ENCODE measurements at places on chromosomes 6 and 20.

DNA sequence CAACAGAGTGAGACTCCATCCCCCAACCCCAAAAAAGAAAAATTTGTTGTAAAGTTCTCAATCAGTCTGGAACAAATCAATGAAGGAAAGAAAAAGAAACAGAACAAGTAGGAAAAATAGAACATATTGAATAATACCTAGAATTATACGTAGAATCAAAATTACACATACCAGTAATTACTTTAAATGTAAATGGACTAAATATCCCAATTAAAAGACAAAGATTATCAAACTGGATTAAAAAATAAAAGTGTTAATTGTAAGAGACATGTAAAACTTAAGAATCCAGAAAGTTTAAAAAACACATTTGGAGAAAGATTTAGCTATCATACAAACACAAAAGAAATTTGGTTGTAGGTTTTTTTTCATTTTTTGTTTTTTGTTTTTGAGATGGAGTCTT, 12.3 kb upstream of the CDYL start:
- H3K4me3 ChIP-seq = no peak overlapping the region
- no peaks in the 10 kb centered on the region for H3K36me3 ChIP-seq
- H3K27ac ChIP-seq = no peak overlapping the region
- H3K4me1 ChIP-seq = no peaks in the 10 kb centered on the region
- H3K27me3 ChIP-seq = no peaks in the 10 kb centered on the region
- DNase-seq = no peak

DNA sequence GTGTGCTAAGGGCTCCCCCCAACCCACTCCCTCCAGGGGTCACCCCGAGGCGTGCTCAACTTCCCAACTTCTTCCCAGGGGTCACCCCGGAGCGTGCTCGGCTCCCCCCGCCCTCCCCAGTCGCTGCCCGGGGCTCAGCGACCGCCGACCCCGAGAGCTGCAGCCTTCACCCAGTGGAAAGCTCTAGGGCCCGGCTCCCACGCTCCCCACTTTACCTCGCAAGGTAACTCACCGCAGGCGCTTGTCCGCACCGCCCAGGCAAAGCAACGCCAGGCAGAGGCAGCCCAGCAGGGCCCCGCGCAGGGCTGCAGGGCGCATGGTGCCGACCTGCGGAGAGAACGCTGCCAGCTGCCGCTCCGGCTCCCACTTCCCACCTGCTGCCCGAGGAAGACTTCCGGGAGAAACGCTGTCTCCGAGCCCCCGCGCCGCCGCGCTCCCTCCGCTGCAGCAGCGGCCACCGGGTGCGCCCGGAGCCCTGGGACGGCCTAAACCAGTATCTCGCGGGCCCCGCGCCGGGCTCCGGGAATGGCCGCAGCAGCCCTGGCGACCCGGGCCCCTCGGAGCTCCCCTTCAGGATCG, 396 bp downstream of the RNASET2 start:
- H3K4me3 ChIP-seq = peak overlapping the region; percentile 65
- H3K27me3 ChIP-seq = no peaks in the 10 kb centered on the region
- H3K36me3 ChIP-seq = peaks cover 11% of the 10 kb centered on the region
- DNase-seq = no peak
- peaks cover 25% of the 10 kb centered on the region for H3K4me1 ChIP-seq
- H3K27ac ChIP-seq = no peak overlapping the region

GRCh38 chr6:13076575-13076974, 251.8 kb downstream of the TBC1D7 start:
- no peak overlapping the region for H3K27ac ChIP-seq
- H3K4me3 ChIP-seq = no peak overlapping the region
- DNase-seq = no peak
- no peaks in the 10 kb centered on the region for H3K36me3 ChIP-seq
- H3K27me3 ChIP-seq = no peaks in the 10 kb centered on the region

DNA sequence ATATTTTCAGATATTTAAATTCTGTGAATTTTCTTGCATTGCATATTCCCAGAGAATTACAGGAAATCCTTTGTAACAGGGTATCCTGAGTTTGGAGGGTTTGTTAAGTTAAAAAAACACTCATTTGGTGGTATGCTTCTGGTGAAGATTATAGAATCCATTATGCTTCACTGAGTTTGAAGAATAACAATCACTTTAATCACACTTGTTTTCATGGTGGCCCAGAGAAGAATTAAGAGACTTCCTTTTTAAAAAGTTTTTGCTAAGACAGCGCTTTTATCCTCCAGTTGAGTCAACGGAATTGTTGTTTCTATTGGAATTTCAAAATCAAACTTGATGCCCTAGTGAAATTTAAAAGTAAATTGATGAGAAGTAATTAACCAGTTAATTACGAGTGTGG, 17.4 kb downstream of the PLEKHG1 start:
- no peaks in the 10 kb centered on the region for H3K36me3 ChIP-seq
- peak overlapping the region; percentile 40 for H3K27ac ChIP-seq
- H3K4me1 ChIP-seq = peaks cover 2% of the 10 kb centered on the region
- H3K4me3 ChIP-seq = no peak overlapping the region

- H3K4me3 ChIP-seq = no peak overlapping the region
- no peaks in the 10 kb centered on the region for H3K27me3 ChIP-seq
- peaks cover 23% of the 10 kb centered on the region for H3K36me3 ChIP-seq
- no peaks in the 10 kb centered on the region for H3K4me1 ChIP-seq
- no peak overlapping the region for H3K27ac ChIP-seq
- DNase-seq = no peak
Measured at GRCh38 chr20:23371496-23371895, 9.5 kb downstream of the GZF1 start.

DNA sequence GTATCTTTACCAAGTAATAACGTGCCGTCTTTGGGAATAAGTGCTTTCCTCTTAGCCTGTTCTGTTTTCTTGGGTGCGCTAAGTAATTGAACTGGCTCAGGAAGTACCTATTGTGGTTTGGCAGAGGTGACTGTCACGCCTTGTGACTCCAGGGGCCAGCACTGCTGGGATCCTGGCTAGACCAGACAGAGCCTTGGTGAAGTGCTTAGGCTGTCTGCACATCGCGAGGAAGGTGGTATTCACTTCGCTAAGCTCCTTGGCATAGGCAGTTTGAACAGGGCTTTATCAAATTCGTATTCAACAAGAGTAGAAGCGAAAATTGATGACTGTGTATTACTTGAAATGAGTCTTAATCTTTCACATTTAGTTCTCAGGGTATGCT, 17.6 kb downstream of the PRDM1 start:
- no peak for DNase-seq
- no peaks in the 10 kb centered on the region for H3K4me1 ChIP-seq
- peaks cover 5% of the 10 kb centered on the region for H3K36me3 ChIP-seq

DNA sequence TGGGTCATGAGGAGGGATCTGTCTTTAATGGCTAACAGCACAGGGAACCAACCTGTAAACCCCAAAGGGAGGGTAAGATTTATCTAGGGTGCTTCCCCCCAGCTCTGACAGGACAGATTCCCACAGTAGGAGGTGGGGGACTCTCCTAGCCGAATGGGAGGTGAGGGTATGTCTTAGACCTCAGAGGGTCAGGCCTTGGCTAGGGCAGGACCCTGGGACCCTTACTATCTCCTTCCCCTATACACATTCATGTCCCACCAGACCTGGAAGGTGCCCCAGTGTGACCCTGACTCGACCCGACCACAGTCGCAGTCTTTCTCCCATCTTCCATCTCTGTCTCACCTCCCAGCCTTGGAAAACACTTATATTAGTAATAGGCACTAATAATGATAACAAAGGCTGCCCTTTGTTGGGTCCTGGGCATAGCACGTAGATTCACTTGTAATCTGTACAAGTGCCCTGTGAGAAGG, 36.8 kb downstream of the VEGFA start:
- no peak for DNase-seq
- H3K27ac ChIP-seq = no peak overlapping the region
- no peaks in the 10 kb centered on the region for H3K27me3 ChIP-seq
- no peak overlapping the region for H3K4me3 ChIP-seq
- H3K36me3 ChIP-seq = no peaks in the 10 kb centered on the region

- H3K27ac ChIP-seq = peak within 1 kb of the TSS; percentile 65
- H3K4me1 ChIP-seq = no peaks in the 10 kb centered on the region
- H3K27me3 ChIP-seq = no peaks in the 10 kb centered on the region
- no peak within 1 kb of the TSS for H3K4me3 ChIP-seq
- peaks cover 25% of the 10 kb centered on the region for H3K36me3 ChIP-seq
Measured at GRCh38 chr20:56411759-56412472, at the start of gene CASS4. Gene CASS4 (plus strand): TSS chr20:56412260. CDS start chr20:56412459, 199 bp downstream.

GRCh38 chr20:62356589-62357186, 10.4 kb downstream of the LAMA5 start:
- peaks cover 89% of the 10 kb centered on the region for H3K36me3 ChIP-seq
- H3K4me3 ChIP-seq = no peak overlapping the region
- peak overlapping the region; percentile 82 for H3K27ac ChIP-seq
- DNase-seq = no peak

DNA sequence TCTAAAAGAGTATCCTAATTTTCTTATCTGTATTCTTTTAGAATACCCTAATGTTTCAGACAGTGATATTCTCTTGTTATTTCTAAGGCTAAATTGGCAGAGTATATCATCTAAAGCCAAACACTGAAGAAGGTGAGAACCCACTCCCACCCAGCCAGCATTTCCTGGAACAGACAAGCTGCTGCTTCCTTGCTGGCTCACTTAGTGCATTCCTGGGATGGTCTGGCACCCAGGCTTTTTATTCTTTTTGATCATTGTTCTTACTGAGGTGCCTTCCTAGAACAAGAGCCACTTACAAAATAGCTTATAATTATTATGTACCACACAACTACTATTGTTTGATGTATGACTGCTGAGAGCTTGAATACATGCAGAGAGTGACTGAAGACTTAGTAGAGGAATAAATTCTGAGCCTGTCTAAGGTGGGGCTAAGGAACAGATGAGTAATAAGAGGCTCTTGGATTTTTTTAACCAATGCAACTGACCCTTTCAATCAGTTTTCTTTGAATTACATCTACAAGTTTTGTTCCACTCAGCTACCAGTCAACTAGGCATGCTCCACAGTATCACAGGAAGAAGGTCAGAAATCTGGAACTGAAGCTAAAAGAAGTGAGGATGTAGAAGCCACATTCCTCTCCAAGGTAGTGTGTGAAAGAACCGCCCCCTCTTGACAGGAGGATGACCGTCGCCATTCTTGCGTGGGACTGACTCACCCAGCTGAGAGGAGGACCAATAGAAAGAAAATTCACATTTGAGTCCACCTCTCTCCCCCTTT, 30.1 kb downstream of the PRPH2 start:
- no peaks in the 10 kb centered on the region for H3K27me3 ChIP-seq
- peaks cover 38% of the 10 kb centered on the region for H3K36me3 ChIP-seq
- no peak overlapping the region for H3K27ac ChIP-seq
- no peak for DNase-seq
- H3K4me1 ChIP-seq = no peaks in the 10 kb centered on the region

DNA sequence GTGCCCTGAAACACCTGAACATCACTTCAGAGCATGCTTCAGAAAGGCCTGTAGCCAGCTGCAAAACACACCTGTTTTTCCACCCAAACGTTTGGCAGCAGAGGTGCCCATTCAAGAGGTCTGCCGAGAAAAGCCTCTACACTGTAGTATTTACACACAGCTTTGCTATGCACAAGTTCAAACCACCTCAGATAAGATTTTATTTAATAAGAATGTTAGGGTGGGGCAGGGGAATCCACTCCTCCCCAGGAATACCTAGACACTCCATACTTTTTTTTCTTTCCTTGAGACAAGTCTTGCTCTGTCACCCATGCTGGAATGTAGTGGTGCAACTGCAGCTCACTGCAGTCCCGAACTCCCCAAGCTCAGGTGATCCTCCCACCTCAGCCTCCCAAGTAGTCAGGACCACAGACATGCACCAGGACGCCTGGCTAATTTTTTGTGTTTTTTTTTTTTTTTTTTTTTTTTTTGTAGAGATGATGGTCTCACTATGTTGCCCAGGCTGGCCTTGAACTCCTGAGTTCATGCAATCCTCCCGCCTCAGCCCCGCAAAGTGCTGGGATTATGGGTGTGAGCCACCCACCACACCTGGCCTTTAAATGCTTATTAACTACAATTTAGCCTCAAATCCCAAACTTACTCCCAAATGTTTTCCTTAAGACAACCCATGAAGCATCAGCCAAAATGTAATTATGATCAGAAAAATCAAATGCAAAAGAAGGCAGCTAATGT, 9.7 kb downstream of the MRPL14 start:
- H3K27ac ChIP-seq = no peak overlapping the region
- peaks cover 14% of the 10 kb centered on the region for H3K4me1 ChIP-seq
- H3K4me3 ChIP-seq = no peak overlapping the region
- DNase-seq = no peak
